CD4-positive, alpha-beta T cell treated with Interleukin-2 at 100 ng/mL for 4 hours (primary cell): ENCODE measurements at places on chromosomes 12 and 14.

GRCh38 chr14:70059545-70059944, 129.2 kb downstream of the SLC8A3 start:
- no peak for DNase-seq

DNA sequence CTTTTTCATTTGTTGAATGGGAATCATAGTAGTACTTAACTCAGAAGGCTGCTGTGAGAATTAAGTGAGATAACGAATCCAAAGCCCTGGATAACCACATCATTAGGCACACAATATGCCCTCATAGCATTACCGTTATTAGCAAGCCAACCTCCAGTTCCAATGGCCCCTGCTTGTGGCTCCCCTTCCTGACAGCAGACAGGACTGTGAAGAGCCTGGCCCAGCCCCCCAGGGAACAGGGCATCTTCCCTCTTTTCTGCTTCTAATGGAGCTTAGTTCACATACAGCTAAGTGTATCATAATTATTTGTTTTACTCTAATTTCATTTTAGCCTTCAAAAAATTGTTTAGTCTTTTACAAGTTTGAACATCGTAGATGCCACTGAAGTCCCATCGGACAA, 39.7 kb downstream of the DHRS2 start:
- no peak for DNase-seq

- no peak for DNase-seq
Observed at GRCh38 chr12:114774197-114774596, 90.2 kb upstream of the TBX3 start.

DNA sequence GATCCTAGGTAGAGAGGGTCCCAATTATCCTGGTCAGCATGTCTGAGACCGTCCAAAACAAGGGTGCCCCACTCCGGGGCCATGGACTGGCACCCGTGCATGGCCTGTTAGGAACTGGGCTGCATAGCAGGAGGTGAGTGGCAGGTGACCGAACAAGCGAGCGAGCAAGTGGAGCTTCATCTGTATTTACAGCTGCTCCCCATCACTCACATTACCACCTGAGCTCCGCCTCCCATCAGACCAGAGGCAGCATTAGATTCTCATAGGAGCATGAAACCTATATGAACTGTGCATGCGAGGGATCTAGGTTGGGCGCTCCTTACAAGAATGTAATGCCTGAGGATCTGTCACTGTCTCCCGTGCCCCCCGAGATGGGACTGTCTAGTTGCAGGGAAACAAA, 44.4 kb upstream of the TMCC3 start:
- DNase-seq, result no peak

GRCh38 chr14:96176811-96177211, 27.8 kb upstream of the BDKRB2 start:
- no peak for DNase-seq

GRCh38 chr12:65814038-65814437, 10.2 kb upstream of the HMGA2 start:
- DNase-seq, result no peak

- DNase-seq, result no peak
Observed at GRCh38 chr12:82867762-82868500, 181.2 kb downstream of the TMTC2 start.

- DNase-seq, result peak; percentile 43
Observed at GRCh38 chr12:1593174-1594005, 991 bp downstream of the FBXL14 start.

DNA sequence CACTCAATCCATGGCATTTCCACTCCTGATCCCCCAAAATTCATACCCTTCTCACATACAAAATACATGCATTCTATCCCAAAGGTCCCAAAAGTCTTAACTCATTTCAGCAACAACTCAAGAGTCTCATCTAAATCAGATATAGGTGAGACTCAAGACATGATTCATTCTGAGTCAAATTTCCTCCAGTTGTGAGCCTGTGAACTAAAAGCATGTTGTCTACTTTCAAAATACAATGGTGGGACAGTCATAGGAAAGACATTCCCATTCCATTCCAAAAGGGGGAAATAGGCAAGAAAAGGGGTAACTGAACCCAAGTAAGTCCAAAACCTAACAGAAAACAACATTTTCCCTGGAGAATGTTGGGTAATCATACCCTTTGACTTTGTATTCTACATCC, 103.3 kb downstream of the C12orf75 start:
- DNase-seq, result no peak

DNA sequence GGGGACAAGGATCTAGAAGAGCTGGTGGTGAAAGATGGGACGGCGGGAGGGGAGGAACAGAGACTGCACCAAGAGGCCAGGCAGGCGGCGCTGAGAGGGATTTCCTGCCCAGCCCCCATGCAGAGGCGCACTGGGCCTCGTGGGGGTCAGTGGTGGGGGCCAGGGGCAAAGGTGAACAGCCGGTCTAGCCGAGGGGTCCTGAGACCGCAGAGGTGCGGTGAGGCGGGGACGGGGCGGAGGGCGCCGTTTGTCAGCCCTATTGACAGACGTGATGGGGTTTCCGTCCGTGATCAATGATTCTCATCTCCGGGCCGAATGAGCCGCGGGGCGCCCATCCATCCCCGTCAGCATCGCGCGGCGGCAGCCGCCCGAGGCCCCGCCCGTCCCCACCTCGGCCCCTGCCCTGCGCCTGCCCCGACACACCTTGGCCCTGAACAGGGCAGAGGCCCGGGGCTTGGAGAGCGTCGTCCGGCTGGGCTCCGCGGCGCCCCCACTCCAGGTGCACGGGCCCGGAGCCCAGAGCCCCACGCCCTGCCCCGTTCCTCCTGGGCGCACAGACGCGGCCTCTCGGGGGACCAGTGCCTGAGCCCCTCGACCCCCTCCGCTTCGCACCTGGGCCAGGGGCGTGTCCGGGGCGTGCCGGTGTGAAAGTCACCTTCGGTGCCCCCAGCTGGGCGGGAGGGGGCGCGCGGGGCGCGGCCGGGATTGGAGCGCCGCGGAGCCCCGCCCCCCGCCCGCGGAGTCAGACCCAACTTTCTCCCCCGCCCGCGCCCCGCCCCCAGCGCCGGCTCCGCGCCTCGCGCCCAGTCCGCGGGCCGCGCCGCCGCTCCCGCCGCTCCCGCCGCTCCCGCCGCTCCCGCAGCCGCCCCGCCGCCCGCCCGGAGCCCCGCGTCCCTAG, at the start of gene NXPH4:
Gene NXPH4 (plus strand): TSS at position 781 of the 898 bp plus-strand sequence. CDS start 176 bp downstream, outside the sequence.
- DNase-seq, result peak; percentile 51

- DNase-seq, result no peak
Observed at GRCh38 chr12:23140710-23141109, 515.7 kb downstream of the ETNK1 start.

- no peak for DNase-seq
Observed at GRCh38 chr12:105317942-105318621, 12.4 kb upstream of the C12orf75 start.

DNA sequence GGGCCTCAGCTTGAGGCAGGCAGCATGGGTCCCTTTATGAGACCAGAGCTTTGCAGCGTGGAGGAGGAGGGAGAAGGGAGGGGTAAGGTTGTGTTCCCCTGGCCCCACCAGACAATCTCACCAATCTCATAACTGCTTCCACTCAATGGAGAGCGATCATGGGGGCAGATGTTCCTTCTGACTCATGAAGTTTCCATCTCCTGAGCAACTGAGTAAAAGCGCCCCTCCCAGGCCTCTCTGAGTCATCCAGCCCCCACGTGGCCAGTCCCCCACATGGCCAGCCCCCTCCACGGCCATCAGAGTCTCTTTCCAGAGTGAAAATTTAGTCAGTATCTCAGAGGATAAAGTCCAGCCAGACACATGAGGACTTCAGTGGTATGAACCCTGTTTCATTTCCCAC, 39.2 kb upstream of the PLXNC1 start:
- no peak for DNase-seq

DNA sequence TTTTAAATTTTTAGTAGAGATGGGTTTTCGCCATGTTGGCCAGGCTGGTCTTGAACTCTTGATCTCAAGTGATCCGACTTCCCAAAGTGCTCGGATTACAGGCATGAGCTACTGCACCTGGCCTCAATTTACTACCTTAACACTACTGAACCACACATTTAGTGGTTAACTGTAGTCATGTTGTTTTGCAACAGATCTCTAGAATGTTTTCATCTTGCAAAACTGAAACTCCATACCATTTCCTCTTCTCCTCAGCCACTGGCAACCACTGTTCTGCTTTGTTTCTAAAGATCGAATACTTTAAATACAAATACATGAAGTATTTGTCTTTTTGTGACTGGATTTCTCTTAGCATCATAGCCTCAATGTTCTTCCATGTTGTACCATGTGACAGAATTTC, 15.4 kb upstream of the SMCO2 start:
- DNase-seq, result no peak

DNA sequence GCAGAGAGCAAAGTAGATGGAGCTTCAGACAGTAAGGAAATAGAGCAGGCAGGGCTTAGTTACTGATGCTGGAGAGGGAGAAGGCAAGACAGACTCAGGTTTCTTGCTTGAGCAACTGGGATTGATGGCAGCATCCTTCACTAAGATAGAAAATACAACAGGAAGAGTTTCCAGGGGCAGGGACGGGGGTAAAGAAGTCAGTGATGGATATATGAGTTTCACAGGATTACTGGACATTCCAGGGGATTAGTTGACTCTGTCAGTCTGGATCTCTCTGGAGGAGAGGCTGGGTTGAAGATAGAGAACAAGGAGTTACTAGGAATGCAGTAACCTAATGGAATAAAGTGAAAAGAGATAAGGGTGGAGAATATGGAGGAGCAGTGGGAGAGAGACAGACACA, 74.5 kb upstream of the ATF1 start:
- no peak for DNase-seq

GRCh38 chr12:84159260-84159659, 753.3 kb downstream of the SLC6A15 start:
- no peak for DNase-seq

GRCh38 chr14:97538749-97539410, 741.7 kb downstream of the VRK1 start:
- no peak for DNase-seq

- DNase-seq, result no peak
Observed at GRCh38 chr12:130104571-130105106, 57.6 kb upstream of the FZD10 start.

- no peak for DNase-seq
Observed at GRCh38 chr12:24231298-24231697, 281.8 kb upstream of the SOX5 start.

DNA sequence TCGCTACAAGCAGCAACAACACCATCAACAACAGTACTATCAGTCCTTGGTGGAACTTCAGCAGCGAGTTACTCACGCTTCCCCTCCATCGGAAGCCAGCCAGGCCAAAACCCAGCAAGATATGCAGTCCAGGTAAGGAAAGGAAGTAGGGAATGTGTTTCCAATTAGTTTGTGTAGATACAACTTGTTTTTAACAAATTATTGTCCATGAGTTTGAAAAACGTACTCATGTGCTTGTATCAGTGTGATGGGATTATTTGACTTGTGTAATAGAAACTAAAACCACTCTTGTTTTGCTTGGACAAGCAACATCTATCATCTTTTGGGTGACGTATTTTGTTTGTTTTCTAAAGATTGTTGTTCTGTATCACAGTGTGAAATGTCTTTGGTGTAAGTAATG, 137.9 kb downstream of the NAV3 start:
- DNase-seq, result no peak

GRCh38 chr14:90644882-90645281, 171.3 kb downstream of the TTC7B start:
- no peak for DNase-seq

DNA sequence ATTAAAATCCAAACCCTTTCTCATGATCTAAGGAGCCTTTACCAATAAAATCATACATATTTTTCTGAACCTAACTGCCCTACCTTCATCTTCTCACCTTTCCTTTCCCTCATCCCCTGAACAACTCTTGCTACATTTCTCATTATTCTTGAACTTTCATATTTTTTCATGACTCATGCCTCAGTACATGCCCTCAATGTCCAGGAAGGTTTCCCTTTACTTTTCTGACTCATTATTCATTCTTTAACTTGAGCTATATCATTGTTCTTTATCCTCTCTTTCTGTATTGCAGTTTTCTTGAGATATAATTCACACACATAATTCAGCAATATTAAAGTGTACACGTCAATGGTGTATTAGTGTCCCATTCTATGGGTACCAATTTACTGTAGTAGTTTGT, 231.0 kb downstream of the ALG10B start:
- DNase-seq, result no peak

DNA sequence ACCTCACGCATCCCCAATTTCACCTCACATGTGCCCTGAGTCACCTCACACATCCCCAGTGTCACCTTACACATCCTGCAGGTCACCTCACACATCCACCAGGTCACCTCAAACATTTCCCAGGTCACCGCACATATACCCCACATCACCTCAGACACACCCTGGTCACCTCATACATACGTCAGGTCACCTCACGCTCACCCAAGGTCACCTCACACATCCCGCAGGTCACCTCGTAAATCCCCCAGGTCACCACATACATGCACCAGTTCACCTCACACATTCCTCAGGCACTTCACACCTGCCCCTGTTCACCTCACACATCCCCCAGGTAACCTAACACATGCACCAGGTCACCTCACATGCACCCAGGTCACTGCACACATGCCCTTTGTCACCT, 864.0 kb downstream of the TMEM121 start:
- no peak for DNase-seq

GRCh38 chr14:38481952-38482678, 226.2 kb upstream of the CLEC14A start:
- DNase-seq, result no peak

DNA sequence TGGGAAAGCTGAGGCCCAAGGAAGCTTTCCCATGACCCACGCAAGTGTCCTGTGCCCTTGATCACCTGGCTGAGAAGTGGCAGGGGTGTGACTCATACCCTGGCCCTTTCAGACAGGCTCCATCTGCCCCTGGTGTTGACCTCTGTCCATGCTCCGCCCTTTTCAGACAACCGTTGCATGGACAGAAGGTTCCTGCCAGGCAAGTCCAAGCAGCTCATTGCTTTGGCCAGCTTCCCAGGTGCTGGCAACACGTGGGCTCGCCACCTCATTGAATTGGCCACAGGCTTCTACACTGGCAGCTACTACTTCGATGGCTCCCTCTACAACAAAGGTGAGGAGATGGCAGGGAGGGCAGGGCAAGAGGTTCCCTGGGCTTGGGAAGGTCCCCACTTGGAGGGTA, 103.5 kb downstream of the WSCD2 start:
- no peak for DNase-seq

DNA sequence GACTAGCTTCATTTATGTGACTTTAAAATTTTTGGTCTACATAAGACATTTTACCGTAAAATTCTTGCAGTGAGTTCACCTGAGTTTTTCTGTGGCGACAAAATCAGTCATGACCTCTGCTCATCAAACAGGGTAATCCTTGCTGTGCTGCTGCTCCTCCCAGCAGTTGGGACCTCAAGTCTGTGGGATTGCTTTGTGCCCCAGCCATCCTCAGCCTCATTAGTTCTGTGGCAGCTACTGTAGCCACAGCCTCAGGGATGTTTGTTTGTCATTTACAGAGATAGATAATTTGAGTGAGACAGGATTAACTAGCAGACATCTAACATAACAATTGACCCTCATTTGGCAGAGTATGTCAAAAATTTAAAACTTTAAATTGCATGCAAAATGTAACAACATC, 357.0 kb downstream of the PCNX1 start:
- no peak for DNase-seq

GRCh38 chr14:85344171-85344570, 185.8 kb upstream of the FLRT2 start:
- no peak for DNase-seq

- DNase-seq, result no peak
Observed at GRCh38 chr12:78179346-78179745, 348.7 kb downstream of the NAV3 start.

- no peak for DNase-seq
Observed at GRCh38 chr14:76289276-76289675, 86.7 kb upstream of the ESRRB start.

GRCh38 chr12:110775997-110776396, 33.3 kb upstream of the PPP1CC start:
- no peak for DNase-seq
